Brain microvascular endothelial cell (primary cell): ENCODE measurements at places on chromosomes 12 and 14.

DNA sequence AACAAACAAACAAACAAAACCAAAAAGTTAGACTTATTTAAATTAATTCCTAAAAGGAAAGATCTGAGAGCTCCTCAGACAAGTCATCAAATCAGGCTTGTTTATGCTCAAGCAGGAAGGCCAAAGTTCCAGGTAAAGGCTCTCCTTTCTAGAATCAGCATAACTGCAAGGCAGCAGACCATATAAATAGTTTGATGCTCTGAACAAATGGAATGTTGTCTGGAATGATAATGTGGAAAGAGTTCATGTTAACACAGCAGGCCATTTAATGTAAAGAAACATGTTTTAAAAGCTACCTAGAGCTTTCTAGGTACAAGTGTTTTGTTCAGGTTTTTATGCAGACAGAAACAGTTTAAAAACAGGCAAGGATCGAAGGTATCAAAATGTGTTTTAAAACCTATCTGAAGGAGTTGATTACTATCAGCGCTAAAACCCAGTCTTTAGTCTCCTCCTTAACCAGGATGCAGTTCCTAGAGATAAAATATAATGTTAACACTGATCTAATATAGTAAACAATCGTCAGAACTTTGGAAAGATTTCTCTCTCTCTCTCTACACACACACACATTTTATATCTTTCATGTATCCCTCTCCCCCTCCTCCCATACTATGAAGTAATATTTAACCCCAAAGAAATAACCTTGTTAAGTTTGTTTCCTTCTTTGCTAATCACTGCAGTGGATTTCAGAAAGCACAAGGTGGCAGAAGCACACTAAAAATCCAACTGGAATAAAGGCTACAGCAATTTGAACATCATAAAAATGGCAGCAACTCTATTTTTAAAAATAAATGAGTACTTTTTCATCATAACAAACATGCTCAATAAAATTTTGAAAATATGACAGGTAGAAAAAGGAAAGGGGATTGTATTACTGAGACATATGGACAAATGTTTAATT lies 135.5 kb downstream of the PAWR start:
- DNase-seq, result peak; percentile 52

- no peak for DNase-seq
These were observed 39.8 kb upstream of the NRXN3 start for GRCh38 chr14:78130356-78130755.

DNA sequence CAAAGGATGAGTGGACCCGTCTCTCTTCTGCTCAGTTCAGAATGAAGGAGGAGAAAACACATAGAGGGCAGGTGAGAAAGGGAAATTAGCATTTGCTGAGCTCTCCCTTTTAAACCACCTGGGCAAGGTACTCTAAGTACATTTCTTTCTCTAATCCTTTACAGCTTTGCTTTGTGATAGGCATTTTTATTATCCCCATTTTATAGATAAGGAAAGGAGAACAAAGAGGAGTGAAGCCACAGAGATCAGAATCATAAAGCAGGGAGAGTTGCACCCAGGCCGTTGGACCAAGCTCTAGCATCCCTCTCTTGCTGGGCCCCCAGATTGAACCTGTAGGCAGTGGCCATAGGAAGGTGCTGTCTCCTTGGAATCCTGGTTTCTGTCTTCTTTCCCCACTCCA lies 47.0 kb downstream of the VCPKMT start:
- no peak for DNase-seq

- no peak for DNase-seq
These were observed 63.9 kb downstream of the BICD1 start for GRCh38 chr12:32170437-32170998.

- DNase-seq, result no peak
These were observed 840 bp downstream of the MRPL52 start for GRCh38 chr14:22830443-22831010.

DNA sequence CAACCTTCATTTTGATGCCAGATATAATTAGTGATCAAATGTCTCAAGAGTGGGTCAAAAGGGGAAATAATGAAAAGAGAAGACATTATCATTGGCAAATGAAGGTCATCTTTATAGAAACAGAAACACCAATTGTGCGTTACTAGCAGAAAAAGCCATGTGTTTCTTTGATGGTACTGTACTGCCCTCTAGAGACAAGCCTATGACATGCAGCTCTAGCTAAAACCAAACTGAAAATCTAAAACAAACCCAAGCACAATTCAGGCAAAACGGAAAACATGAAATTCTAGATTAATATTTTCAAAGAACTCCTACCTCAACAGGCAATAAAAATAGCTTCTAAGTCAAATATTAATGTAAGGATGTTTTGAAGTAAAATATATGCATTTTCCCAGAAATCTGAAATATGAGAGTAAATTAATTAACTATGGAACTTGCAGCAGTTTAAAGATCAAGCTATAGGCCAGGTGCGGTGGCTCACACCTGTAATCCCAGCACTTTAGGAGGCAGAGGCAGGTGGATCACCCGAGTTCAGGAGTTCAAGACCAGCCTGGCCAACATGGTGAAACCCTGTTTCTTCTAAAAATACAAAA lies 115.4 kb downstream of the KLHL28 start:
- DNase-seq, result peak; percentile 28

GRCh38 chr12:47088021-47088944 lies 8.5 kb upstream of the AMIGO2 start:
- DNase-seq, result peak; percentile 56

DNA sequence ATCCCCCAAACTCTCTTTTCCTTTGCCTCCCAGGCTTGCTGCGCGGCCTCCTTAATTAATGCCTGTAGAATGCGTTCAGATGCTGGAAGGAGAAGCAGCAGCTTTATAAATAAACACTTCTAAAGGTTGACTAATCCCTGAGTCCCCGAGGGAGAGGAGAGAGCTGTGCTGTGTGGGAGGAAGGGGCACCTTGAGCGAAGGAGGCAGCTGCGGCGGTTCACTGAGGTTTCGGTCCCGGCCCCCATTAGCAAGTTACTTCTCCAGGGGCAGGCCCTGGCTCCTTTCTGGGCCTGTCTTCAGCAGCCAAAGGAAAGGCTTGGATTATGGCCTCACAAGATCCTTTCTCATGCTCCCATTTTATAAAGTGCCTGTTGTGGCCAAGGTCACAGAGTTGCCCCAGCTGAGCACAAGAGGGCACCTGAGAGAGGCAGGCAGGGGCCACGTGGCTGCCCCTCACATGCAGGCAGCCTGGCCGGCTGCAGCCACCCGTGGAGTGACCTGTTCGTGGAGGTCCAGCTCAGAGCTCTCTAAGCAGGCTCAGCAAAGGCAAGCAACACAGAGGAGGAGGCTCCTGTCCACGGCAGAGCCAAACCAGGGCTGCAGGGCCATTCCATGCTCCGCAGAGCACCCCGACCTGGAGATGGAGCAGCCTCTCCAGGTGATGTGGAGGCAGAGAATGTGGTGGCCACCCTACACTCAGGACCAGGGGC lies 15.0 kb upstream of the CACNA2D4 start:
- DNase-seq, result no peak

- no peak for DNase-seq
These were observed 1.9 kb upstream of the VRTN start for GRCh38 chr14:74346341-74346740.

- DNase-seq, result no peak
These were observed 30.7 kb downstream of the FRMD6 start for GRCh38 chr14:51682411-51682810.

GRCh38 chr12:15206338-15206737 lies 14.9 kb downstream of the RERG start:
- no peak for DNase-seq

DNA sequence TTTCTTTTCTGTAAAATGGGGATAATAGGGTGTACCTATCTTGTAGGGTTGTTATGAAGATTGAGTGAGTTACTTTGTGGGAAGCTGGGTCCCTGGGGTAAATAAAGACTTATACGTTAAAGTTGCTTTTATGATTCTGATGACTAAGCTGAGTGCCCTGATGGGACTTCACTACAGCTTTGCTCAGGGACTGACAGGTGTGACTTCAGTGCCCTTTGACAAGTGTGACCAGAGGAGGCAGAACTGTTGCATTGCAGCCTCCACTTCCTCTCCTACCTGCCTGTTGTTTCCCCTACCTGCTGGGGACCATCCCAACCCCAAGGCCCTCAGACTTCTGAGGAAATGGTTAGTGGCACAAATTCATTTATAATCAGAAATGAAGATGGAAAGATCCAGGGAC lies 119.3 kb downstream of the TSPAN9 start:
- DNase-seq, result no peak

DNA sequence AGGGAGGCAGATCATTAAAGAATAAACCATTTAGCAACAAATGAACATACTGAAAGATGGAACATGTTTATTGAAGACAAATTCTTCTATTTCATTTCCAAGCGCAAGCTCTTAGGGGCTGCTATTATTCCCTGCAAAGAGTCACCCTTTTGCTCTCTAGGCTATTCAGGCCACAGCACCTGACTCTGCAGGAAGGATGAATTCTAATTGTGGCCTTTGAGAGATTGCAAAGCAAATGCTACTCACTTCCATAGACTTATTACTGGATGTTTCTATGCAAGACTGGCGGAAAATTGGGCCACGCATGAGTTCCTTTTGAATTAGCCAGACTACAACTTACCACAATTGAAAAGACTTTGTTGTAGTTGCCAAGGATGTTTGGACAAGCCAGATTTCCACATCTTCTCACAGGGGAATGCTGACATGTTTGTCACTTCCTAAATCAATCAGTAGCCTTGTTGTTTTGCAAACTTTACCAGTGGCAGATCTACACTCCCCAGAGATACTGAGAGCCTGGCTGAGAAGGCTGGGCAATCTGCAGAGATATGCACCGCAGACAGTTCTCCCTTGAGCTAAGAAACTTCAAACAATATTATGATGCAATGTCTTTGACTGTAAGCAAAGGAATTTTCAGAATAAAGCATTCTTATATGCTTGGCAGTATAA lies 334.3 kb upstream of the SYT1 start:
- peak; percentile 2 for DNase-seq
